Daoy (cell line): ENCODE measurements at places on chromosomes 4 and X.

- DNase-seq: no peak
Observed at GRCh38 chr4:172688534-172688933, 480.1 kb upstream of the GALNT7 start.

DNA sequence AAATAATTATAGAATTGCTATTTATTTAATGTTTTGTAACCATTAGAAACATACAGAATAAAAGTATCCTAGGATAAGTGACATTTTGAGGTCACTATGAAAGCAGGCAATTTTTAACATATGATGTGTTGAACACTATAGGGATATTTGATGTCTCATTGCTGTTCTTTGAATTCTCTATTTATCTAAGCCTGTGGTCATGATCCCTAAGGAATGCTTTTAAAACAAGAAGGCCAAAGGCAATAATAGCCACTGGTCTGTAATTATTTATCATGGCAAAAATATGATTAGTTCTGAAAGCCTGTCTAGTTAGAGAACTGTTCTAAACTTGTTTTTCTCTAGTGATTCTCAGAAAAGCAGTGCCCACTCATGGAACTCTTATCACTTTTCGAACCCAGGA, 186.6 kb downstream of the RPA4 start:
- DNase-seq: no peak

GRCh38 chrX:47564438-47565085, 3.6 kb downstream of the ARAF start:
- DNase-seq: no peak

GRCh38 chr4:83831588-83831987, 295.7 kb downstream of the GPAT3 start:
- peak; percentile 3 for DNase-seq

- DNase-seq: no peak
Observed at GRCh38 chrX:43002526-43003203, 224.7 kb upstream of the PPP1R2C start.
